ENCODE measurements at places on chromosomes 12 and 14. TPM values are rescaled to one million over a fixed set of nuclear protein-coding genes. Genes with fewer than 3 reads are reported as not detected.

The SERPINA5 gene
- 0.26 TPM for total RNA-seq

The ASPG gene
- total RNA-seq, result not detected

The CLECL1 gene
- not detected for total RNA-seq

The MMP17 gene
- 13.1 TPM for total RNA-seq

The GPR132 gene
- total RNA-seq, result under 0.01 TPM
